ENCODE measurements at places on chromosomes 5 and 9. TPM values are rescaled to one million over a fixed set of nuclear protein-coding genes. Genes with fewer than 3 reads are reported as not detected.

Gene TXNDC8
- polyA plus RNA-seq, result not detected

Gene PCDHA11
- polyA plus RNA-seq, result 0.76 TPM

Gene CBY3
- 0.28 TPM for polyA plus RNA-seq

Gene PCDH12
- 16.9 TPM for polyA plus RNA-seq

Measured in right renal cortex interstitium (tissue), 3 donors.